Natural killer cell (primary cell): ENCODE measurements at places on chromosomes 13 and 19. TPM values are rescaled to one million over a fixed set of nuclear protein-coding genes. Genes with fewer than 3 reads are reported as not detected.

Gene ZNF665
- 5.3 TPM for total RNA-seq

GRCh38 chr19:273393-273792, 17.8 kb downstream of the PLPP2 start:
- no peak for DNase-seq

GRCh38 chr13:75660694-75661093, 24.6 kb downstream of the LMO7 start:
- DNase-seq, result no peak

DNA sequence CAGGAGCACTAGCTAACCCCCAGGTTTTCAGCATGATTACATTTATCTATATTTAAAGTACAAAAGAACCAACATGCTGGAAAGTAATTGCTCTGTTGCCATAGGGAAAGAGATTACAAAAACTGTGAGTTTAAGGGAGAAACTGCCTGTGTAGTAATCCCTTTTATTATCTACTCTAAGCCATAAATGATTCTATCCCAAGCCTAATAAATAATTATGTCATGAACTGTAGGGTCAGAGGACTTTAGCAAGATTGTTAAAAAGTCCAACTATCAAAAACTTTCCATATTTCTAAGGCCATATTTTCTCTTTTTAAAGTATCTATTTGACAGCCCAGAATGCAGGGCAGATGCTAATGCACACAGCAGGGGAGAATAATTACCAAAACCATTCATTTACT, 573.8 kb upstream of the MIR17HG start:
- no peak for DNase-seq

GRCh38 chr19:291561-292280, 518 bp upstream of the PLPP2 start:
- no peak for DNase-seq

GRCh38 chr19:38291855-38292254, 12.2 kb upstream of the C19orf33 start:
- no peak for DNase-seq

GRCh38 chr13:95706356-95706755, 29.4 kb downstream of the DNAJC3 start:
- no peak for DNase-seq

GRCh38 chr13:83536941-83537340, 345.3 kb downstream of the SLITRK1 start:
- no peak for DNase-seq
